AML-193 (cell line): ENCODE measurements at places on chromosomes 6 and 20.

DNA sequence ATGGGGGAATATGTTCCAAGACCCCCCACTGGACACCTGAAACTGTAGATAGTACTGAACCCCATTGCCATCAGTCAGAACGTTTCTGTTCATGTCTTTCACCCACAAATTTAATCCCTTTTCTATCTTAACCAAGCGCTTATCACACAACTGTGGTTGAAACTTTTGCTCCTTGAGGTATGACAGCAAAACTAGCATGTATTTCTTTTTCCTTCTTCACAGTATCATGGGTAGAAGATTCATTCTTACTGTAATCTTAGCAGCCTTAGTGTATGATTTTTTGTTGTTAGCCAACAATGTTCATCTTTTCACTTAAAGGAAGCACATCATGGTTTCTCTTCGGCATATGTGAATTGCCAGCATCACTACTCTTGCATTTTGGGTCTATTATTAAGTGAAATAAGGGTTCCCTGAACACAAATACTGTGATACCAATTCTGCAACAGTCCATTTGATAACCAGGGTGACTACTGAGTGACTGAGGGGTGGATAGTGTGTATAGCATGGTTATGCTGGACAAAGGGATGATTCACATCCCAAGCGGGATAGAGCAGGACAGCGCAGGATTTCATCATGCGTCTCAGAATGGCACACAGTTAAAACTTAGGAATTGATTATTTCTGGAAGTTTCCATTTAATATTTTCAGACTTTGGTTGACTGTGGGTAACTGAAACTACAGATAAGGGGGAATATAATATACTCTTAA, 41.8 kb downstream of the KCNS1 start:
- no peak for DNase-seq

DNA sequence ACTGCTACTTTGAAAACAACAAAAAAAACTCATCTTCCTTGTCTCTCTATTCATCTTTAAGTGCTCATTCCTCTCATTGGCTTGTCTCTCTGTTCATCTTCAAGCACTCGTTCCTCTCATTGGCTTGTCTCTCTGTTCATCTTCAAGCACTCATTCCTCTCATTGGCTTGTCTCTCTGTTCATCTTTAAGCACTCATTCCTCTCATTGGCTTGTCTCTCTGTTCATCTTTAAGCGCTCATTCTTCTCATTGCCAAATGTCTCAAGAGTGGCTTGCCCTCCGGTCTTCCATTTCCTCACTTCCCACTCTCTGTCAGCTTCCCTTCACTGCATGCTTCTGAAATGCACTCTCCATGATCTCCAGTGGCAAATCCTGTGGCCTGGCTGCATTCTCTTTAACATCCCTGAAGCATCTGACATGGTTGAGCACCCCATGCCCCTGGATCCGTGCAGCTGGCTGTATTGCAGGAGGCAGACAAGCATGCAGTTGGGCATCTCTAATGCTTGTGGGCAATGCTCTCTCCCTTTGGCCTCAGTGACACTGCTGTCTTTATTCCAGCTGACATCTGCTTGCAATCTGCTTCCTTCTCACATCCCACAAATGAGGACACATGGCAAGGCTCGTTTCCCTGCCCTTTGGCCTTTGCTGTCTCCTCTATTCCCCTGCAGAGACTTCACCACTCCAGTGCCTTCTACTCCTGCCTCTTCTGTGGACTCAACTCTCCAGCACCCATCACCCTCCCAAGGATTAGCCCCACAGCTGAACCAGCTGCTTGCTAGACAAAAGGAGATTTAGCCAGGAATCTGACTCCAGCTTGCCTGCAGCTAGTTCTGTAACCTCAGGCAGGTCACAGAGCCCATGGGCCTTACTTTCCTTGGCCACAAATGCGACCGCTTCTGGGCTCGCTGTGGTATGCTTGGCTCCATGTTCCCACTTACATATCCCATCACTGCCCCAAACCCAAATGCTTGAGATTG, 143.2 kb upstream of the SNX9 start:
- DNase-seq, result no peak

DNA sequence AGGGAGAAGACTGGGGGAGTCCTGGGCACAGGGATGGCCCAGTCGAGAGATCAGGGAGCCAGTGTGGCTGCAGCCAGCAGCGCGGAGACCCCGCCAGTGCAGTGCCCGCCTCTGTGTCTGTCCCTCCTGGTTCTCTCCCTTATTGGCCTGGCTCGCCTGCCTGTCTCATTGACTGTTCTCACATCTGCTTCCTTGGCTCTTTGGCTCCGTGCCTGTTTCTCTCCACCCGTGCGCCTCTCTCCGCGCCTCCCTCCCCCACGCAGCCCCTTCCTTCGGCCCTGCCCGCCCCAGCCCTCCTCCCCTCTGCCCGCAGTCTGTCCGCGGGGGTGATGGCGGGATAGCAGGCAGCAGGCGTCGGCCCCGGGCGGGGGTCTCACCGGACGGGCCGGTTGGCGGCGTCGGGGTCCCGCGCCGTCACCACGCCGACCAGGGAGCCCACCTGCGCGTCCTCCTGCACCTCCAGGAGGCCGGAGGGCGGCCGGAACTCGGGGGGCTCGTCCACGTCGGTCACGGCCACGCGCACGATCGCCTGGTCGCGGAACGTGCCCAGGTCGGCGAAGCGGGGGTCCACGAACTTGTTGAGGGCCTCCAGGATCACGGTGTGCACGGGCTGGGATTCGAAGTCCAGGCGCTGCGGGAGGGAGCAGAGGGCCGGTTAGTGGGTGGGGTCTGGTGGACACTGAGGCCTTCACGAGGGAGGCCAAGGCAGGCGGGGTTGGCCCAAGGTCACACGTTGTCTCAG, 92.0 kb downstream of the CD40 start:
- DNase-seq, result no peak

GRCh38 chr20:59580146-59580946, 24.0 kb upstream of the PHACTR3 start:
- no peak for DNase-seq

GRCh38 chr6:74899416-74899815, 306.4 kb downstream of the COL12A1 start:
- peak; percentile 43 for DNase-seq

GRCh38 chr20:36493051-36493800, 48.1 kb upstream of the MYL9 start:
- peak; percentile 33 for DNase-seq

DNA sequence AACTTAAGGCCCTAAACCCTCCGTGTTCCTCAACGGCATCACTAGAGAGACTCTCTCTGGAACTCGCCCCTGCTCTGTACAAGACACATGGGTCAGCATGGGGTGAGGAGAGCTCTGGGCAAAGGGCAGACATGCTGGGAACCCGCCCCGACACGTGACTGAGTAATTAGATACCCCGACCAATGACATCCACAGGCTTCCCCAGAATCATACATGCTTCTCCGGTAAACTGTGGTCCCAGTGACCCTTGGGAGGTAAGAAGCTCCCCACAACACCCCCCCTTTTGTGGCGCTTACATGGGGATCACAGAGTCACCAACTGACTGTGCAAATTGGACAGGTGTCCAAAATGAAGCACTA, 31.7 kb upstream of the RPS6KA2 start:
- DNase-seq, result no peak

DNA sequence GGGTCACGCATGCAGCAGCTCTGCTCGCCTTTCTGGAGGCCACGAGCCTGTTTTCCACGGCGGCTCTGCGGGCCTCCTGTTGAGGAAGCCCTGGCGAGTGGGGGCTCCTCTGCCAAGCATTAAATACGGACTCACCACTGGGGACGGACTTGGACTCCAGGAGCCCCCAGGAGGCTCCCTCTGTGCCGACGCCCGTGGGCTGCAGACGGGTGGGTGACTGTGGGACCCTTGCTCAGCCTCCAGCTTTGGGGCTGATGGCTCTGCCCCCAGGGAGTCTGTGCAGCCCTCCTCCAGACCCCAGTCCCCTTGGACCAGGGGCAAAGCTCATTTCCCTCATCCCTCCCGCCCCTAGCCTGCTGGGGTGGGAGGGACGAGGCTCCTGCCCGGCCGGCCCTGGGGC, 236.2 kb downstream of the TAF4 start:
- DNase-seq, result no peak

DNA sequence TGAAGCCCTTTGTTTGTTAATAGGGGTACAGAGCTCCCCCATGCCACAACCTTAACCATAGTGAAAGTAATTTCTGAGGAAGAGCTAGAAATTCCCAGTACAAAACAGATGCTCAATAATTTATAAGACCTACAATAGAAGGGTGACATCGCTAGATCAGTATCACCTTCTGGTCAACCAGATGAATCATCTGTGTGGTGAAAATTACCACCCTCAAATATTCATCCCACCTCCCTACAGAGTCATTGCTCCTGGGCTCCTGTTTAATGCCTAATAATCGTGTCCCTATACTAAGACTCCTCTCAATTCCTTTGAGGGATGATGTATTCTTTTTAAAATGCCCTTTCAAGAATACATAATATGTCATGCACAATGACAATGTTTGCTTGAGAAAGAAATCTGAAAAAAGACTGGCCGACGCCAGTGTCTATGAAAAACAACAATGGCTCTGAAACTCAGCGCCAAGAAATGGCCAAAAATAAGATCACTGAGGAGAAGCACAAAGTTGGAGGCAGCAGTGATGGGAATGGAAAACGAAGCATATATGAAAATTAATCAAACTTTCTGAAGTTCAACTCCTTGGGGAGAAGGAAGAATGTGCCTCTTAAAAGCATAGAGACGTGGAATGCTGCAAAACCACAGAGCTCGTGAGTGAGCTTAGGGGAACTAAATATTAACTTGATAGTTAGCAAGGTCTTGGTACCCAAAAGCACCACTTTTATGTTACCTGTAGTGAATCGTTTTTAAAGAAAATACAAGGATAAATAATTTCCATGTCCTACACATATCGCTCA, 11.0 kb upstream of the ADGRF5 start:
- no peak for DNase-seq

GRCh38 chr20:46324960-46325703, 16.8 kb upstream of the CDH22 start:
- DNase-seq, result peak; percentile 31

DNA sequence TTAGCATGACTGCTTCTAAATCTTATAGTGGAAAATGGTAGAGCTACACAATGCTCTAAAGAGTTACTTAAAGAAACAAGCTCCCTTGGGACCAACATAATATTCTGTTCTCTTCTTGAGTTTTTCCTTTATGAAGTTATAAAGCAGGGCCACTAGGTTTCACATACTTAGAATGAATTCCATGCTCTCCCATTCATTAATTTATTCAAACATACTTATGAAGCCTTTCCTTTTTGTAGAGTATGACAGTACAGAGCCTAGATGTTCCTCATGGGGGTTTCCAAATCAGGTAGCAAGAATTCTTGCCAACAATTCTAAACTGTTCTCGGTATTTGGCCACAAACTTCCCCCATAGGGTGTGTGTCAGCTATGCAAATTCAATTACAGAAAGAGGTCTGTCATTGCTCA, 20.6 kb upstream of the FABP7 start:
- peak; percentile 19 for DNase-seq

DNA sequence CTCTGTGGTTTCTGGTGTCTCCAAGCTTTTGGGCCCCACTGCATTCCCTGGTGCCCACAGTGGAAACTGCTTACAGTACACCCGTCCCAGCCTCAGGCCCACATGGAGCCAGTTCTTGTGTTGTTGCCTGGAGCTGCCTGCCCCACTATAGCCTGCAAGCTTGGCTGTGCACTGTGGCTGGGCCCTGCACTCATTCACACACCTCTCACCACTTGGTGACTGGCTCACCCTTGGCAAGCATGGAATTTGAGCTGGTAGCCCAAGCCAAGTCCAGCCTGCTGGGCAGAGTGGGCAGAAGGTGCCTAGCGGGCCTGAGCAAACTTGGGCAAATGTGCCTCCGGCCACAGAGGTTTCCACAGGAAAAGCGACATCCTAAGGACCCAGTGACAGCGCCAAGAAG, 472.3 kb downstream of the MMUT start:
- no peak for DNase-seq

- no peak for DNase-seq
These were observed 1348.5 kb downstream of the GRIK2 start for GRCh38 chr6:102742028-102742427.

DNA sequence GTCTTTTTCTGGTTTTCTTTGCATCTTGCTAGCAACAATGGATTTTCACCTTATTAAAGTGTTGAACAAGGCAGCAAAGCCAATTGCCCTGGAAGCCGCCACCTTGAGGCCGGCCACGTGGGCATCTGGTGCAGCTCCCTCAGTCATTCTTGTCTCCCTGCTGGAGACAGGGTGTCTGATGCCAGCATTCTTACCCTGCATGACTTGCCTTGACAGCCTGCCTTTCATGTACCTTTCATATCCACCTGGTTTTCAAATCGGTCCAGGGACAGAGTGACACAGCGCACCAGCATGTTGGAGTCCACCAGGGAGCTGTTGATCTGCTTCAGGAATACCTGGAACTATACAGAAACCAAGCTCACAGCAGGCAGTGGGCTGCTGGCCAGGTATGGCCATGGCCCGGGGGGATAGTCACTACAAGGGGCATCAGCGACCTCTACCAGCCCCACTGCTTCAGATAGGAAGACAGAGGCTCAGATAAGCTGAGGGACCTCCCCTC, 49.8 kb downstream of the MYH7B start:
- DNase-seq, result no peak

DNA sequence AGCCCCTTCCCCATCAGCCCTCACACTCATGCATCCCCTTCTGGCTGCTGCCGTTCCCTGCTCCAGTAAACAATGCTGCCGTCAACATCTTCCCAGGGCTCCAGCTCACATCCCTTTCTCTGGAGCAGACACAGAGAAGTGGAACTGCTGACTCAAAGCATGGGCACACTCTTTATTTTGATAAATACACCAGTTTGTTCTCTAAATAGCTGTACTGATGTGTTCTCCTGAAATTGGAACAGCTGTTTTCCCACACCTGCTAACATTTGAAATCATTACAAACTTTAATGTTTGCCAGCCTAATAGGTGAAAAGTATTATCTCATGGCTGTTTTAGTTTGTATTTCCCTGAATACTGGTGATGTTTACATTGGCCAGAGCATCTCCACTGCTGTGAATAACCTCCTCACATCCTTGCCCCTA, 102.1 kb upstream of the NXT1 start:
- no peak for DNase-seq

DNA sequence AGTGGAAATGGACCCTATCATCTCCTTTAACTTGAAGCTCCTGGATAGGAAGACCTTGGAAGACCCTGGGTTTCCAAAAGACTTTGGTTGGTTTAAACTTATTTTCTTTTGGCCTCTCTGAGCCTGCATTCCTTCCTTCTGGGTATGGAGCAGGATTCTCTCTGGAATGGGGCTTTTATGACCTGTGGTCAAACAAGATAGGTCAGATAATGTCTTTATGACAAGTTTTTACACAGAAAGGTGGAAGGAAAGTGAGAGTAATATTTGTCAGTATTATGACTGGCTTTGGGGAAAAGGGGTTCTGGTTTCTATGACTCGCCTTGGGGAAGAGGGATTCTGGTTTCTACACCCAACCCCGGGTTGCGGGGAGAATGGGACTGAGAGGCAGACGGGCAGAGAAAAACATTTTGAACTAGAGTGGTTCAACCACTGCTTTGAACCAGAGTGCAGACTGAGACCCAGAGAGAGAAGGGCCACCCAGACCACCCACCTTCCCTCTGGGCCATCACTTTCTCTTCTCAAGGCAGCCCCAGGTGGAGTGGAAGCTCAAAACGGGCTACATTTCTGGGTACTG, 37.6 kb upstream of the KCNK5 start:
- no peak for DNase-seq
